AG08395 (cell line): ENCODE measurements at places on chromosomes 3 and 15.

GRCh38 chr15:42094512-42094963, at the start of gene PLA2G4D:
TSS of gene PLA2G4D (minus strand) at chr15:42094562. CDS start at chr15:42094459, 103 bp downstream.
- DNase-seq: no peak

DNA sequence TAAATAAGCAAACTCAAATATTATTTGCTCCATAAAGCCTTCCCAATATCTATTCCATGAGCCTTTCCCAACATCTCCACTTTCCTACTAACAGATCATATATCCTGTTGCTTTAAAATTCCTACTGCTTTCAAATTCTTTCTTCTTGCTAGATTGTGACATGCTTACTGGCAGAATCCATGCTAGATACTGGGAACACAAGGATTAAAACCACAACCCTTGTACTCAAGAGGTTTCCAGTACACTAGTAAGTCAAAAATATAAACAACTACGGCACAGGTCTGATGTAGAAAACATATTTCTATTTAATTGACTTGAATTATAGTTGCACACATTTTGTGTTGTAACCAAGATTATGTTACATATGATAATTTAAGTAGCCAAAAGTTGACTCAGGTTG, 275.0 kb downstream of the ZBTB20 start:
- DNase-seq: no peak

DNA sequence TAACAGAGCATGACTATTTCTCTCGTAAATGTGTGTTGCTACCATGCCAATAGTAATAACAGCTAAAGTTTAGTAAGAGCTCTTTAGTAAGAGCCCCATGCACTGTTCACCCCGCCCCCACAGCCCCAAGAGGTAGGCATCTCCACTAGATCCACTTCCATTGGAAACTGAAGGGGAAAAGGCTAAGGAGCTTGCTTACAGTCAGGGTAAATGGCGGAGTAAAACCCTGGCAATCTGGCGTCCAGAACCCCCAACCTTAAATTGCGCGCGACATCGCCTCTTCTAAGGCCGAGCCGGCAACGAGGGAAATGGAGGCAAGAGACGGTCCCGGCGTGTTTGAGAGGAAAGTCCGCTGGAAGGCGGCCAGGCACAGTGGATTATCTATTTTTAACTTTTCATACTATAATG, 654 bp upstream of the C3orf38 start:
- DNase-seq: peak; percentile 6

- peak; percentile 26 for DNase-seq
Measured at GRCh38 chr15:42511007-42511391, 15.6 kb downstream of the SNAP23 start.

DNA sequence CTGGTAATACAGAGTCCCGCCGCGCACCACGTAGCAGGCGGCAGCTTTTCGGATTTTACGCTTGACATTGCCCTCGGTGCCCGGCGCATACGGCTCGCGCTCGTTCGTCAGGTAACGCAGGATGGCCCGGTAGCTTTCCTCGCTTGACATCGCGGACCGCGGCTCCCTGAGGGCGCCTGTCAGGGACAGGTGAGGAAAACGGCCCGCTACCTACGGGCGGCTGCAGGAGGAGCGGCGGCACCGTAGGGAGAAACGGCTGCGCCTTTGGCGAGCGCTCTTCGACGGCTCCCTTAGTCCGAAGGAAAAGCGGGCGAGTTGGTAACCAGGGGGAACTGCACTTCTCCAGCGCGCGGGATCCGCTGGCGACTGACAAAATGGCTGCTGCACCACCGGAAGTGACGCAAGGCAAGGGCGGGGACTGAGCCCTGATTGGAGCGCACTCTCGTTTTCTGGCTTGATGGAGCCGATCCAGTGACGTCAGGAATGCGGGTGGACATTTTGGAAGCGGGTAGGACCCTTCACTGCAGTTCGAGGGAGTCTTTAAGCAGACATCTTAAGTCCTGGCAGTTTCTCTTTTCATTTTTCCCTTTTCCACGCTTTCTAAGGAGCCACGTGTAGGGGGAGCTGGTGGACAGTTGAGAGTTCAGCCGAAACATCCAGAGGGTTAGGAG, at the start of gene ZBTB11:
Gene ZBTB11, minus strand, starts transcription at position 368 of the 671 bp plus-strand sequence. Its CDS starts 218 bp downstream, at position 150.
- peak; percentile 98 for DNase-seq

- no peak for DNase-seq
Measured at GRCh38 chr3:99871231-99872045, 53.8 kb downstream of the CMSS1 start.

DNA sequence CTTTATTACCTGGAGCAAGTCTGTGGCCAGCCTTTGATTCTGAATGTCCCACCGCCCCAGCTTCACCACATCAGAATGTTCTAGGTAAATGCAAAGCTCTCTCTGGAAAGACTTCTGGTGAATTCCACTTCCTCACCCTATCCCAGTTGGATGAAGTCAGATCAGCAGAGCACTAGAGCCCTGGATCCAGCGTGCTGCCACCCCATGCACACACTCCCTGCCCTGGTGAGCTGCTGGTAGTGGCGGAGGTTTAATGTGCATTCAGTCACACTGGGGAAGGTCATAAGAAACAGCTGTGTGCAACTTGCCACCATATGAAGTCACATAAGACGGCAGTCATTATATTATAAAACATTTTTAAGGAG, 16.3 kb upstream of the SLC41A3 start:
- no peak for DNase-seq

DNA sequence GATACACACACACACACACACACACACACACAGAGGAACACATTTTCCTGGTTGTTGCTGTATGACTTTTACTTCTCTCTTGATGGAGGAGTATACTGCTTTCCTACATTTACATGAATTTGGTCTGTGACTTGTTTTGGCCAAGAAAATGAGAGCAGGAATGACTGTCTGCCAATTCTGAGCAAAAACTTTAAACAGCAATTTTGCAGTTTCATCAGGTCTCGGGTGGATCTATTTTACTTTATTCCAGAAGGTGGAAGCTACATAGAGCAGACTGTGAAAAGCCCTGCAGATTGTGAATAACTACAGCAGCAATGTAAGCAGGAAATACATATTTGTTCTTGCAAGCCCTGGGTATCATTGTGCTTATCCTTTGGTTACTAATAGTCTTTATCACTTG, 1350.0 kb upstream of the EPHA6 start:
- no peak for DNase-seq

- DNase-seq: no peak
Measured at GRCh38 chr3:59438492-59438891, 388.7 kb upstream of the CFAP20DC start.

DNA sequence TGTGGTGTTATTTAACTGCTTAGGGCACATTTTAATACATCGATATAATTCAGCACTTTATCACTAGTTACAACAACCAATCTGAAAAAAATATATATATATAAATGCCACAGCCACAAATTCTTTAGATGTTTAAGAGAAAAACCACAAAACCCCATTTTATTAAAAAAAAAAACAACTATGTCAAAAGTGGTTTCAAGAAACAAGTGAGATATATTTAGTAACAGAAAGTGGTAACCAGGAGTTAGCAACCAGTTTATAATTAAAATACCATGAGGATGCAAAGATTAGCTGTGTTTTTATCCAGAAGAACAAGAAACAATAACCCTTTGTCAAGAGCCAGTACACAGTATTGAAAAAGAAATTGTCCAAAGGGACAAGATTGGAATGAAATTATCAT, 14.8 kb upstream of the DIPK2A start:
- DNase-seq: no peak

DNA sequence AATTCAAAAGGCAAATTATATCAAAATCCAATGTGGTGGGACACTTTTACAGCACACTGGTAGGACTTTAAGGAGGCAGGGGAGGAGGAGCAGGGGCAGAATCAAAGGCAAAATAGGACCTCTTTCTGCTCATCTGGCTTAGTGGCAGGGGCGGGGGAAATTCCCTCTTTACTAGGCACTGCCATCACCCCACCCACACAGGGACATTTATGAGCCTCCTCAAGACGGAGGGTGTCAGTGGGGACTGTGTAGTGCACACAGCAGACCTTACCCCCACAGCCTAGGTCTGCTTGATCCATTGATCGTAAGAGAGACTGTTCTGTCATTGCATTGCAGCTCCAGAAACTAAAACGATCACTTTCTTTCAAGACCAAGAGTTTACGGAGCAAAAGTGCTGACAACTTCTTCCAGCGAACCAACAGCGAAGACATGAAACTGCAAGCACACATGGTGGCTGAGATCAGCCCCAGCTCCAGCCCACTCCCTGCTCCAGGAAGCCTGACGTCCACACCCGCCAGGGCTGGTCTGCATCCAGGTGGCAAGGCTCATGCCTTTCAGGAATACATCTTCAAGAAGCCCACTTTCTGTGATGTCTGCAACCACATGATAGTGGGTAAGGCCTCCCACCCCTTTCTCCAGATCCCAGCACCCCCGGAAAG, 62.9 kb downstream of the STAC start:
- DNase-seq: no peak

- DNase-seq: no peak
Measured at GRCh38 chr3:188339410-188340295, 185.7 kb downstream of the LPP start.

- DNase-seq: no peak
Measured at GRCh38 chr15:74343127-74343796, 24.2 kb downstream of the CYP11A1 start.

- no peak for DNase-seq
Measured at GRCh38 chr15:80736560-80736959, 41.5 kb downstream of the ABHD17C start.

DNA sequence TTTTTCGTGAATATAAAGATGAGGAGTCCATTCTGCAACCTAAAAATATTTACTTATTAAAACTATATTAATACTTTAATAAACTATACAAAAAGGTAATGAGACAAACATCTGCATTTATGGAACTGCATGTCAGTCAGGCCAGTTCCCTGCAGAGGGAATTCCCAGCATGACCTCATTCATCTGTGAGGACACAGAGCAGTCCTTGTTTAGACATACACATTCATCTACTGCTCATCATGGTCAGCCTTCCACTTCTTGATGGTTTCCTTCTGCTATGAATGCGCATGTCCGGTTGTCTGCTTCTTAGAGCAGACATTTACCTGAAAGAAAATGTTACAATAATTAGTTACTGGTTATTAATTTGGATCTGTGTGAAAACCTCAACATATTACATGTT, 3.3 kb upstream of the ACTR8 start:
- no peak for DNase-seq

DNA sequence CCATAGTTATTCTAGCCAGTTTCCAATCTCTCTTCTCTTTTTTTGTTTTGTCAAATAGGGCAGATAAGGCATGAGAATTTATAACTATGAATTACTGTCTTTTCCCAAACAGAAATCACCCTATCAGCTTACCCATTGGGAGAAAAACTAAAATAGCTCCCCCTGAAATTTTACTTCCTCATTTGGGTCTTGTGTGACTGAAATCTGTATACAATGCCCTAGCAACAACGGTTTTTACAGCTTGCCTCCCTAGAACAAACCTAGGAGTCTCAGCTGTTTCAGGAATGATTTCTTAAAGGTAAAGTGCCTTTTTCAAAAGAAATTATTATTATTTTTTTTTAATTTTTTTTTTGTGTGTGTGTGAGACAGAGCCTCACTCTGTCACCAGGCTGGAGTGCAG, 56.8 kb downstream of the CD86 start:
- no peak for DNase-seq

GRCh38 chr3:128496602-128497304, 3.8 kb upstream of the GATA2 start:
- peak; percentile 34 for DNase-seq

GRCh38 chr15:83569341-83569740, 84.6 kb upstream of the ADAMTSL3 start:
- DNase-seq: no peak

DNA sequence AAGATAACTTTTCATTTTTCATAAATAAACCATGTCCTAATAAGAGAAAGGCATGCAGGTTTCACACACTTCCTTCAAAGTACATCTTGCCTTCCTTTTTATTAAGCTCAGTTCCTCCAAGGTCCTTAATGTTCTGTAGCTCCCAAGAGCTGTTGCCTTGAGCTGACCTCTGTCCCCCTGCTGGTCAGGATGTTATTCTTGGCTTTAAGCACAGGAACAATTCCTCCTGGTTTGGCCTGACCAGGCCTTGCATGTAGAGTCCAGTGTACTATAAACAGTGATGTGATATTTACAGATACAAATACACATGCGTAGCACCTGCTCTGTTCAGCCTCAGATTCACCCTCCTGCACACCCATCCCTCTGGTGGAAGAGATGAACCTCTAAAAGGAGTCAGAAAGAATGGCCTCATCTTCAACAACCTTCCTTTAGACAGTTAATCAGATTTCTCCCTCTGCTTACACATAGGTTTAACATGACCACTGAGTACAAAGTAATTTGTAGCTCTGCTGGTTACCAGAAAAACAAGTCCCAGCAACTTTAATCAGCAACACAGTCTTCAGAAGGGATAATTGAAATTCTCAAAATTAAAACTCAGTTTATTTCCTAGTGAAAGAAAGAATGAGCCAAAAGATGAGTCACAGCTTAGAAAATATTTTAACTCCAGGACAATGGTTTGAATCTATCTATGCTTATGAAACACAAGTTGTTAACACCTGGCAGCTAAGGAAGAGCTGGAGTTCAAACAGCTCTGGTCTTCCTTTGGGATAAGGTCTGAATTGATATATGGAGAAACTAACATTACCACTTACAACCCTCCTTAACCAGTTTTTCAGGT, 46.5 kb downstream of the PTPN9 start:
- peak; percentile 29 for DNase-seq

- DNase-seq: no peak
Measured at GRCh38 chr15:41895491-41895890, 1.6 kb upstream of the SPTBN5 start.

GRCh38 chr15:28208583-28208982, 109.5 kb upstream of the OCA2 start:
- no peak for DNase-seq

DNA sequence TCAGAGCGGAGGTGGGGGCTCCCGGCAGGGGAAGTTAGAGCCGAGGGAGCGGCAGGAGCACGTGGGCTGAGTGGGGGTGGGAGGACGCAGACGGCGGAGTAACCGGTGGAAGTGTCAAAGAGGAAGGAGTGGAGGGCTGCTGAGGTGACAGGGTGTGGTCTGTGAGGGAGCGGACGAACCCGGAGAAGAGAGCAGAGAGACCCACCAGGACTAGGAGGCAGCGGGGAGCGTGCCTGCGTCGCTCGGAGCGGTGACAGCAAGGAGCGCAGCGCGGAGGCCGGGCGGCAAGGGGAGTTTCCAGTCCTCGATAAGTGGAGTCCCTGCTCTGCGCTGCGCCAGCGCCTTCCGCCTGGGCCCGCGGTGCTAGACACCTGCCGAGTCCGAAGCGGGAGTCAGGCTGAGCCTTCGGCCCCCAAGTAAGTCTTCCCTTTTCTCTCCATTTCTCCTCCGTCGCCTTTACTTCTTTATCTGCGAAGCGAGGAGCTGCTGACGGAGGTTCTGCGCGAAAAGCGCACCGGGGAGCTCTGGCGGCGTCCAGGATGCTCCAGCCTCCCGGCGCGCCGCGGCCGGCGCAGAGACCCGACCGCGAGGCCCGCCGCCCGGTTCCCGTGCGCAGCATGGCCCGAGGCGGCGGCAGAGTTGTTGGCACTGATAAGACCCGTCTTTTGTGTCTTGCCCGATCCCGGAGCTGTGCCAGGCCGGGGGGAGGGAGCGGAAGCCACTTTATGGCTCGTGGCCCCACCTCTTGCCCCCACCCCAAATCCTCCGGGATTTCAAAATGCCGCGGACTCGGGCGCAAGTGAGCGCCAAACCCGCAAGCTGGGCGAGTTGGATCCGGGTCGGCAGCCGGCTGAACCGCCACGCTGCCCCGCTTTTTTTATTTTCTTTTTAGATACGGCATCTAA, 533.0 kb upstream of the SEMA6D start:
- DNase-seq: peak; percentile 15

- no peak for DNase-seq
Measured at GRCh38 chr3:59595830-59596229, 546.0 kb upstream of the CFAP20DC start.
